Osteoblast (primary cell): ENCODE measurements at places on chromosomes 5 and 9. TPM values are rescaled to one million over a fixed set of nuclear protein-coding genes. Genes with fewer than 3 reads are reported as not detected.

GRCh38 chr9:76707510-76707909 lies 56.7 kb upstream of the PCA3 start:
- H3K27ac ChIP-seq = no peak overlapping the region
- H3K4me1 ChIP-seq = no peaks in the 10 kb centered on the region
- no peak for DNase-seq
- H3K36me3 ChIP-seq = no peaks in the 10 kb centered on the region
- peaks cover 24% of the 10 kb centered on the region for H3K27me3 ChIP-seq

DNA sequence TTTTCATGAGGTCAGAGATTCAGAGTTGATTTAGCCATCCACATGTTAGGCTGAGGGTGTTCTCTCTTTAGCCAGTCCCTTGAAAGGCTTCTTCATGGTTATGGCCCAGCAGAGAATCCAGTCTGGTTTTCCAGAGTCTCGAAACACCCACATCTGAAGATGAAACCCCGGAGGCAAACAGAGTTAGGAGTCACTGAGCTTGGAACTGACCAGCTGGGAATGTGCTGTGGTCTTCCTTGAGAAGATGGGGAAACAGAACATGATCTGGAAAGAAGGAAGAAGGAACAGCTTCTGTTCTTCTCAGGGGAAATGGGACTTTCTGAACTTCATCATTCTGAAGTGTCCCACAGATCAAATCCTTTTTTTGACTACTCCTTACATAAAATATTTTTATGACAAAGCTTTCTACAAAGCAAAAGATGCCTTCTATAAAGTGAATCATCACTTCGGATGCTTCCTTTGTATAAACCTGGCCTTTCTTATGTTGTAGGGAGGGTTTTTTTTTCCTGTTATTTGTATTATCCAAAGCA lies 45.4 kb downstream of the ZNF618 start:
- peaks cover 11% of the 10 kb centered on the region for H3K4me1 ChIP-seq
- H3K27ac ChIP-seq = no peak overlapping the region
- H3K27me3 ChIP-seq = no peaks in the 10 kb centered on the region

GRCh38 chr9:135664266-135664665 lies 1.2 kb downstream of the LCN9 start:
- H3K4me1 ChIP-seq = no peaks in the 10 kb centered on the region
- no peaks in the 10 kb centered on the region for H3K36me3 ChIP-seq
- DNase-seq = peak; percentile 66

DNA sequence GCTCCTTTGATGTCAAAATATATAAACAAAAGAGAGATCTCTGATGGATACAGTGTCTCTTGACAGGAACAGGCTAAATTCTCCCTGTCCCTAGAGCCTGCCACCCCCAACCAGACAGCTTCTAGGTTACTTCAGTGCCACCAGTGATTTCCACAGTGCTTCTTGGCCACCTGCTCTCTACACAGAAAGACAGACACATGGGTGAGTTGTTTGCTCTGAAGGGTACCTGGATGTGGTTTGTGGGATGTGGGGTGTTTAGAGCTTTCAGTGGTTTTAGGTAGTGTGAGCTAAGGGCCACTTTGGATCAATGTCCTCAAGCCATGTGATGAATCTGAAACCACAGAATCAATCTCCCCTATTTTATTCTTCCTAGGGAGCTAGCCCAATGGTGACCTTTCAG lies 125.4 kb downstream of the ANKRD18B start:
- no peaks in the 10 kb centered on the region for H3K4me1 ChIP-seq
- no peak overlapping the region for H3K4me3 ChIP-seq
- no peaks in the 10 kb centered on the region for H3K36me3 ChIP-seq
- DNase-seq = no peak
- peaks cover 53% of the 10 kb centered on the region for H3K27me3 ChIP-seq

DNA sequence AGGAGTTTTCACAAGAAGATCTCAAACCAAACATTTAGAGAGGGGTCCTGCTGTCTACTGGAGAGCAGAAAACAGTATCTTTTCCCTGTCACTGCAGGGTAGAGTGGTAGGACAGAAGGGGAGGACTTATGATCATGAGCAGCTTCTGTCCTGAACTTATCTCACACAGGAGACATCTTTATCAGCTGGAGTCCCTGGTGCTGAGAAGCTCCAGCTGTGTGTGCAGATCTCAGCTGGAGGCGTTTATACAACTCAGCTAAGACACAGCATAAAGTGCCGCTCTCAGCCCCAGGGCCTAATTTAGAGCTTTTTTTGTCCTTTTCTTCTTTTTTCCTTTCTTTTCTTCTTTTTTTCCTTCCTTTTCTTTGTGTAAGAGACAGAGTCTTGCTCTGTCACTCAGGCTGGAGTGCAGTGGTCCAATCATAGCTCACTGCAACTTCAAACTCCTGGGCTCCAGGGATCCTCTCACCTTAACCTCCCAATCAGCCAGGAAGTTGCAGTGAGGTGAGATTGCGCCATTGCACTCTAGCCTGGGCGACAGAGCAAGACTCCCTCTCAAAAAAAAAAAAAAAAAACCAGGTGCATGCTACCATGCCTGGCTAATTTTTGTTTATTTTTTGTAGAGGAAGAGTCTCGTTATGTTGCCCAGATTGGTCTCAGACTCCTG lies 31.9 kb downstream of the CCDC125 start:
- no peaks in the 10 kb centered on the region for H3K27me3 ChIP-seq
- no peak overlapping the region for H3K4me3 ChIP-seq
- no peak overlapping the region for H3K27ac ChIP-seq
- no peaks in the 10 kb centered on the region for H3K36me3 ChIP-seq
- no peaks in the 10 kb centered on the region for H3K4me1 ChIP-seq

- no peak overlapping the region for H3K4me3 ChIP-seq
- DNase-seq = no peak
- no peaks in the 10 kb centered on the region for H3K4me1 ChIP-seq
- H3K36me3 ChIP-seq = no peaks in the 10 kb centered on the region
- no peaks in the 10 kb centered on the region for H3K27me3 ChIP-seq
Measured at GRCh38 chr5:11931638-11932037, 27.4 kb upstream of the CTNND2 start.

GRCh38 chr9:6630502-6631206 lies 14.9 kb downstream of the GLDC start:
- peak; percentile 50 for DNase-seq
- H3K4me1 ChIP-seq = no peaks in the 10 kb centered on the region
- no peaks in the 10 kb centered on the region for H3K36me3 ChIP-seq
- H3K27ac ChIP-seq = no peak overlapping the region

The JADE2 gene
- 22.7 and 26.8 TPM in 2 replicates for total RNA-seq

The STC2 gene
- total RNA-seq = 431 and 558 TPM in 2 replicates

The FOXD4L5 gene
- under 0.01 TPM in 1 of 2 replicates, not detected in the other for total RNA-seq
